ENCODE measurements at places on chromosomes 5 and 9.

DNA sequence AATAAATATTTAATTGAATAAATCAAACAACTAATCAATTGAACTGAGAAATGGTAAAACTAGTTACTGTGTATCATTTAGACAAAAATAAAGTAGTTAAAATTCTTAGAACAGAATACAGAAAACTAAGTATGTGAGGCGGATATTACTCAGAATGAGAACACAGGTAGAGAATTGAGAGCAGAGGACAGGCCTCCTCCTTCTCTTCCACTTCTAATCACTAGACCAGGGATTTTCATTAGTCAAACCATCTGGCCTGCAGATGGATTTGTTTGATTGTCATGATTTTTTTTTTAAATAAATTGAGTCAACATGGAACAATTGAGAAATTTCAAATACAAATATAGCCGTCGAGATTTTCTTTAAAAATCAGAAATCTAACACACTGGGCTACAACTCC lies 198.6 kb upstream of the HMHB1 start:
- no peak for DNase-seq

GRCh38 chr9:84466580-84467285 lies 126.2 kb upstream of the SLC28A3 start:
- DNase-seq, result no peak

- no peak for DNase-seq
Observed at GRCh38 chr9:77028478-77028877, 9.0 kb downstream of the FOXB2 start.

DNA sequence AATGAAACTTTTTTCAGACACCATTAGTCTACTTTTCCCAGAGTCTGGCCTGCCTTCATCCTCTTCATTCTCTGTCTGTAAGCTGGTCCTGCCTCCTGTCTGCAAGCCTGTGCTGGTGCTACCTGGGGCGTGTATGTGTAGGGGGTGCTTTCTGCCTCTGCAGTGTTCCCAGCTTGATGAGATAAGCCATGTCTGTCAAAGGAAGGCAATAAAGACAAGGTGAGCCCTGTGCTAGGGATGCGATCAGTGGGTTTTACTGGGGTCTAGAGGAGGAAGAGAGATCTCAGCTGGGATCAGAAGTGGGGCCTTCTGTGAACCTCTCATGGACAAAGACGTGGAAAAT lies 78.0 kb upstream of the TGFBR1 start:
- no peak for DNase-seq

- no peak for DNase-seq
Observed at GRCh38 chr5:59760785-59761348, 132.7 kb downstream of the PDE4D start.

- no peak for DNase-seq
Observed at GRCh38 chr9:88072831-88073375, 65.4 kb downstream of the SPATA31C2 start.

DNA sequence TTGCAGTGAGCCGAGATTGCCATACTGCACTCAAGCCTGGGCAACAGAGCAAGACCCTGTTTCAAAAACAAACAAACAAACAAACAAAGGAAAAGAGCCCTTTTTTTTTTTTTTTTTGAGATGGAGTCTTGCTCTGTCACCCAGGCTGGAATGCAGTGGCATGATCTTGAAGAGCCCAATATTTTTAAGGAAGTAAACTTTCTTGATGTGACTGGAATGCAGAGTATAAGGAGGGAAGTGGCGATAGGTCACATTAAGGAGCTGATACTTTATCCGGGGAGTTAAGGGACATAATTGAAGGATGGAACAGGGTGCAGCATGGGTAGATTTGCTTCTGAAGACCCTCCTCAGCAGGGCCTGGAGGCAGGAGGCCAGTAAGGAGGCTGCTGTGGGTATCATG lies 13.0 kb downstream of the NAIF1 start:
- DNase-seq, result no peak

- no peak for DNase-seq
Observed at GRCh38 chr9:113625486-113625885, 162.0 kb downstream of the RGS3 start.

GRCh38 chr9:77819657-77820056 lies 171.5 kb upstream of the GNA14 start:
- no peak for DNase-seq

- DNase-seq, result no peak
Observed at GRCh38 chr9:106438928-106439327, 424.0 kb upstream of the ZNF462 start.

DNA sequence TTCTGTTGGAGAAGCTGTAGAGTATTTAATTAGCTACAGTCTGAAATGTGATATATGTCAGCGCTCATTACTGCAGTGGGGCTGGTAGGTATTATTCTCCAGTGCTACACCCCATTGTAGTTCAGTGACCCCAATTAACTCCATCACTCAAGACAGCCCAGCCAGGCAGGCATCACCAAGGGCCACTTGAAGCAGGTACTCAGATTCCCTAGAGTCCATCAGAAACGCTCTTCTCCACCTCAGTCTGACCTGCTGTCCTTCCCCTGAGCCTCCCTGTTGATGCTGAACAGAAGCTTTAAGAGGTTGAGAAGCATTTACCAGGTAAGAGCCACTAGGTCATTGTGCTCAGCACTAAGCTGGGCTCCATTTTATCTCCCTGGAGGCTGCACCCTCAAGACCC lies 71.8 kb downstream of the GALNT10 start:
- DNase-seq, result no peak

DNA sequence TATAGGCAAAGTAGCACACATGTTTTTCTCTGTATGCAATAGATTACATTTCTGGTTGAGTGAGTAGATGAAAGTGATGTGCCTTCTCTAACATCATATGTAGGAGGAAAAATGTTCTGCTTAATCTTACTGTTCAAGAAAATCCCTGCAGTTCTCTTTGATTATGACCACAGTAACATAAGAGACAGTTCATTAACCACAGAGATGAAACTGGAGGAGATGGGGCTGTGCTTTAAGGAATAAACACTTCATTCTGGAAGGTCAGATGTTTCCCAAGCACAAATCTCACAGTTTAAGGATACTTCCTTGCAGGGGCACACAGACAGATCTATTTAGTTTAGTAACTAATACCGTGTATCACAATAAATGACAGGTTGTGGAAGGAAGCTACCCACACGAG lies 150.2 kb downstream of the SEMA5A start:
- no peak for DNase-seq

GRCh38 chr5:23445573-23445972 lies 61.8 kb upstream of the PRDM9 start:
- DNase-seq, result no peak

GRCh38 chr5:62596096-62596495 lies 17.5 kb downstream of the LRRC70 start:
- no peak for DNase-seq

DNA sequence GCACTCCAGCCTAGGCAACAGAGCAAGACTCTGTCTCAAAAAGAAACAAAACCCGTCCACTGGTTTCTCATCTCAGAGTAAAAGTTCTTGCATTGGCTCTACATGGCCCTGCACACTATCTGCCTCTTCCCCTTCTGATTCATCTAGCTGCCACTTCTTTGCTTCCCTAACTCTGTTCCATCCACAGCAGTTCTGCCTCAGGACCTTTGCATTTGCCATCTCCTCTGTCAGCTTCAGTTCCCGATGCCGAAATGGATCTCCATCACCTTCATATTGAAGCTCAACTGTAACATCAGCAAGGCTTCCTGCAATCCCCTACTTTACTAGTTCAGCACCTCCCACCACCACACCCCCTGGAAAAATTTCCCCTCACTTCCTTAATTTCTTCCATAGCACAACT lies 1.2 kb upstream of the PIGO start:
- no peak for DNase-seq

GRCh38 chr5:160835818-160836528 lies 16.0 kb downstream of the ATP10B start:
- no peak for DNase-seq

- no peak for DNase-seq
Observed at GRCh38 chr9:6598249-6598725, 47.2 kb downstream of the GLDC start.

DNA sequence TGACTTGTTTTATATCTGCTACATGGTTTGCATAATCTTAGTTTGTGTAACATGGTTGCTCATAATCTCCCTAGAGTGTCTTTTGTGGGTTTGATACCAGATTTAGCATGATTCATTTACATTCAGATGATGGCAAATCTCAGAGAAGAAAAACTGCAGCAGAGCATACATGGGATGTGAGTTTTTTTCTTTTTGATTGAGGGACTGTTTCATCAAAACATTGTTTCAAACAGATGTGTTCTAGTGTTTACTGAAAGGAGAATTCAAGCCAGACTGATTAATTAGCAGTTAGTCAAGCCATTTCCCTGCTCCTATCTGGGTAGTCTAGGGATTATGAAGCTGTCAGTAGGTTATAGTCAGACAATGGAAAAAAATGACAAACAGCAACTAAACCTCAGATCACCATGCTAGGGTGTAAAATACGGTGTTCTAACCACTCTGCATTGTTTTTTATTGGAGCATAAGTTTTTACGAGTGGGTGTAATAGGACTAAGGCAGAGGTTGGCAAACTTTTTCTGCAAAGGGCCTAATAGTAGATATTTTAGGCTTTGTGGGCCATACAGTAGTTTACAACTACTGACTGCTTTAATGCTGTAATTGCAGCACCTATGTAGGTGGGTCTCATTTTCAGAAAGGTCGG lies 10.5 kb upstream of the GDNF start:
- no peak for DNase-seq

- DNase-seq, result no peak
Observed at GRCh38 chr9:91417602-91418214, 5.9 kb downstream of the NFIL3 start.

DNA sequence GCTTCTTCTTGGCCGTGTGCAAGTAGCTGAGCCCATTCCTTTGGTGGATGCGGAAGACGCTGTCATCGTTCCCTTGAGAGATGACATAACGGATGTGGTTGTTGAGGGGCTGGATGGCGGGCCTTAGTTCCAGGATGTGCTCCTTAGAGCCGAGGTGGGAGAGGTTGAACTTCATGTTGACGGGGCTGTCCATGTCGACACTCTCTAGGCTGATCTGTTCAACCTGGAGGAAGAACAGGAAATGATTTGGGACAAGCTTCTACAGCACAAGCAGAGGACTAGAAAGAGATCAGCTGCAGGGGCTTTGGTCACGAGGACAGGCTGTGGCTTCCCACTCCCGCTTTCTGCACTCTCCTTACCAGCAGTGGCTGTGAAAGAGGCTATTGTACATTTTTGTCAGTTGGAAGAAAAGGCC lies 176.0 kb downstream of the SLC12A2 start:
- no peak for DNase-seq

GRCh38 chr5:14675865-14676300 lies 11.4 kb downstream of the OTULIN start:
- no peak for DNase-seq

DNA sequence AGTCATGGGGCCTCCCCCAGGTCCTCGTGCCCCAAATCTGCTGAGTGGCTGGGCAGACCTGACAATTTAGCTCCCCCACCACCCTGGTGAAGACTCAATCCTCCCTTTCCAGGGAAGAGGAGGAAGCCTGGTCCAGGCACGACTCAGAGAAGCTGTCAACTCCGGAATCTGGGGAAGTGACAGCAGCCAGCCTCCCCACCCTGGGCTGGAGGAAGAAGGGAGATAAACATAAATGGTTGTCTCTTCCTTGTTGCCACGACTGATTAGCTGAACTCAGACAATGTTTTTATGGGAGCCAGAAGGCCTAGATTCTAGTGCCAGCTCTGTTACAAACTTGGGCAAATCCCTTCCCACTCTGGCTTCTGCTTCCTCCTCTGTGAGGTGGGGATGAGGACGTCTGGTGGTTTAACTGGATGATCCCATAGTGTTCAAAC lies 15.4 kb downstream of the CCDC69 start:
- DNase-seq, result no peak

- no peak for DNase-seq
Observed at GRCh38 chr5:124755565-124755964, 9.1 kb upstream of the ZNF608 start.

- no peak for DNase-seq
Observed at GRCh38 chr9:121883281-121884056, 209.6 kb downstream of the TTLL11 start.

DNA sequence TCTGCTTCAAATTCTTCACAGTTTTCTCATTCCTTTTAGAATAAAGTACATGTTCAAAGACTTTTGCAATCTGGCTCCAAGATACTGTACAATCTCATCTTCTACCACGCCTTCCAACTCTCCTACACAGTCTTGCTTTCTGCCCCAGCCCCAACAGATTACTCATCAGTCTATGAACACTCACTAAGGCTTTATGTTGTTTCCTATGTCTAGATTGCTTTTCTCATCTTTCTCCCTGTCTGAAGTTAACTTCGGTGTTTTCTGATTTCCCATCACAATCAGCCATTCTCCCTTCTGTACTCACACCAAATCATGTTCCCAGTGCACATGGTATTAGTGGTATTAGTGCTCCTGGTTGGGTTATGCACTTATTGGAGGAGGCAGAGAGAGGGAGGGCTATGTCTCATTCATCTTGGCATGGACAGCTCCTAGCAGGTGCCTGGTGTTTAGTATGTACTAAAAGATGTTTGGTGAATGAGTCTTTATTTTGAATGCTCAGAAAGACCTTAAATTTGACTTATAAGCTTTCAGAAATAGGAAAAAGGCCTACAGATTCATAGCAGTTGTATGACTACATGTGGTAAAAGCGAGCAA lies 44.0 kb upstream of the ZNF608 start:
- DNase-seq, result no peak

DNA sequence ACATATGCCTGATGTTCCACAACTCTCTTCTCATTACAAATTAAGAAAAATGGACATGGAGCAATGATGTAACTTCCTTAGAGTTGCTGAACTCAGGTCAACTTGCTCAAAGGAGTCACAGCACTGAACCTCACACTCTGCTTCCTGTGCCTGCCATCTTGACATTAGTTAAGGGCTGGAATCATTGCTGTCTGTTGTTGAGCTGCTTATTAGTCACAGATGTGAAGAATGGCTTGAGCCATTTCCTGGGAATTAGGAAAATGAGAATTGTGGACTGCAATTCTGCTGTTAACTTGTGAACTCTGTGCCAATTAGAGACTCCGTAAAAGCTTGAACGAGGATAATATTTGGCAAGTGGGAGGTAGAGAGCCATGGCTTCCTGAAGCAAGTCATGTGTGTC lies 212.0 kb downstream of the ADAMTS12 start:
- no peak for DNase-seq

GRCh38 chr9:117169089-117169621 lies 245.7 kb downstream of the ASTN2 start:
- no peak for DNase-seq

DNA sequence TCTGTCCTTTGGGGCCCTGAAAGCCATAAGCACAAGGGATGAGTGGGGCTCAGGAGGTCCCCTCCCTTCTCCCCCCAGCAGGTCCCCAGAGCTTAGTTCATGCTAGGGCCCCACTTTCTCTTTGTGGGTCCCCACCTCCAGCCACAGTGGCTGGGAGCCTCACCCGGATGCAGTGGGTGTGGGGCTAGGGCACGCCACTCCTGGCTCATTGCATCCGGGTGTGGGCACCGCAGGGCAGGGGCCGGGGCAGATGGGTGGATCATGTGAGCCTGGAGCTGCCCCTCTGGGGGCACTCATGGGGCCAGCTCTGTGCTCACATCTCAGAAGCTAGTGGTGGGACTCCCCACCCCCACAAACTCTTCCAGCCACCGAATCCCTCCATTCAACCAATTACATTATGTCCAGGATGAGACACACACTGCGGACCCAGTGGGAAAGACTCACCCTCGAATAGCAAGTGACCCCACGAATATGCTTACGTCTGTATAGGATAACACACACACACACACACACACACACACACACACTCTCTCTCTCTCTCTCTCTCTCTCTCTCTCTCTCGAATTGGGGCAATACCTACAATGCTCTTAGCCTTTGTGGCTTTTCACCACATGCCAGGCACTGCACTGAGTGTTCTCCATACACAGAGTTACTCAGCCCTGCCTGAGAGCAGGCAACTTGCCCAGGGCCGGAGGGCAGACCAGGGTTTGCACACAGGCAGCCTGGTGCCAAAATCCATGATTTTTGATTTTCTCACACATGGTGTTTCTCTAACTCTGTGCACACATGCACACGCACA lies 16.8 kb upstream of the PHYKPL start:
- no peak for DNase-seq
